Activated CD4-positive, alpha-beta T cell treated with anti-CD3 and anti-CD28 coated beads, Interleukin-2, amount 10 ng/mL, durations not matched to agents 24 days and 14 days (primary cell): ENCODE measurements at places on chromosomes 6 and 20.

DNA sequence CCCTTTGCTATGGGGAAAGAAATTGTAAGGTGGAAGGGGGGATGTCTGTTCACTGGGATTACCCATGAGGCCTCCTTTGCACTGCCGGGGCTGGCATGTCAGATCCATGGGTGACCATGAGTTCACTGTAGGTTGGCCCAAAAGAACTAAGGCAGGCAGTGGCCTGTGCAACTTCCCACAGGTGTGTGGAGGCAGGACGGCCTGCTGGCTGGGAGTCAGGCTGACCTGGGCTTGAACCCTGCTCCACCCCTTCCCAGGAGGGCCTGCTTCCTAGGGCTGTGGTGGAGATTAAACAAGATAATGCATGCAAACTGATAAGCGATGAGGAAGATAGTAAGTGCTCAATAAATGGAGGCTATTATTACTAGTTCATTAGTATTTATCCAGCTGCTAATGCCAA is 163.0 kb downstream of the EYA2 start:
- no peak for DNase-seq

GRCh38 chr20:63577317-63577894 is 3.4 kb upstream of the HELZ2 start:
- DNase-seq = no peak

DNA sequence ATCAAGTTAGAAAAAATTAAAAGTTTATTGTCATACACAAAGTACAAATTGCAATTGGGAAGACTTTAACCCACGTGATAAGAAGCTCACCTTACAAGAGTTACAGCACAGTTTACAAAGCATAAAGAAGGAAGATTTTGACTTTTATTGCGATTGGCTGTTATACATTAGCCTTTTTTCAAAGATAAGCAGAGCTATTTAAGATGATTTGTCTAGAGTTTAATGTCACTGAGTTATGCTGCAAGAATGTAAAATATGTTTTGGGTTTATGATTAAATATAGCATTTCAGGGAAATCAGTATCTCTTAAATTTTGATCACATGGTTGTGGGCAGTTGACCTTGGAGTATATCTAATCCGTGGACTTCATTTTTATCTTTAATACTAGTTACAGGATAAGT is 664.2 kb upstream of the PTCHD4 start:
- no peak for DNase-seq

- no peak for DNase-seq
Observed at GRCh38 chr6:7219310-7219709, 93.7 kb downstream of the SSR1 start.

DNA sequence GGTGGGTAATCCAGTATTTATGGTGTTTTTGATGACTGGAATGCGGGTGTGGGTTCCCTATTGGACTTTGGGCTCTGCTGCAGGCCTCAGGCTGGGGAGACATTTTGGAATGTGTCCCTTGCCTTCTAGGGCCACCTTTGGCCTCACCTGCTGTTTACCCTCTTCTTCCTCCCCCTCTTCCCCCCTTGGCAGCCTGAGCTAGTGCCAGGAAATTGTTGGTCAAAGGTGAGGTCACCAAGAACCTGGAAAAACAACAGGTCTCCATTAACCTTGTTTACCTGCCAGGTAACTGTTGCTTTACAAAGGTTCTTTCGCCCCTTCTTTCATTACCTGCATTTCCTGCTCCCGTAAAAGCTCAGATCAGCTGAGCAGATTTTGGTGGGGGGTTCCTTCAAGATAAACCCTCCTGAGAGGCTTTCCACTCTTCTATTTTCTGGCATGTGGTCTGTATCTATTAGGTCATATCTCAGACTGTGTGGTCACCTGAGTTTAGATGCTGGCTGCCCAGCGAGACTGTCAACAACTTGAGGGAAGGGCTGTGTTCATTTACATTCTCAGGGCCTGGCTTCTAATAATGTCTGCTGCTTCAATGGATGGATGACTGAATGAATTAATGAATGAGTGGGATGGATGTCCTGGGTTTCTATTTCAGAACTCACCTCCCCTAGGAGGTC is 34.7 kb downstream of the VEGFA start:
- no peak for DNase-seq

DNA sequence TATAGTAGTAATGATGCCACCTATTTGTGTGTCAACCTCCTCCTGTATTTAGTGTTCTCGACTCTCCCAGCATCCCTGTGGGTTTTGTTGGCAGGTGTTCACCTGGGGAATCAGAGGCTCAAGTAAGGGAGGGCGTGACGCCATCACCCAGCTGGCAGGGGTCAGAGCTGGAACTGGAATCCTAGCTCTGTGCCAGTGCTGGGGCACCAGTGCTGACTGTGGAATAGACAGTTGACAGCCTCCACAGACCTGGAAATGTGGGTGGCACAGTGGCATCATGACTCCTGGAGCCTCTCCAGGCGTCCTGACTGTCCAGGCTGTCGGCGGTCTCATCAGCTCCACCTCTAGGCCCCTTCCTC is 102.8 kb downstream of the SYCP2 start:
- DNase-seq = no peak

- DNase-seq = no peak
Observed at GRCh38 chr20:44648579-44648978, 2.9 kb downstream of the ADA start.

DNA sequence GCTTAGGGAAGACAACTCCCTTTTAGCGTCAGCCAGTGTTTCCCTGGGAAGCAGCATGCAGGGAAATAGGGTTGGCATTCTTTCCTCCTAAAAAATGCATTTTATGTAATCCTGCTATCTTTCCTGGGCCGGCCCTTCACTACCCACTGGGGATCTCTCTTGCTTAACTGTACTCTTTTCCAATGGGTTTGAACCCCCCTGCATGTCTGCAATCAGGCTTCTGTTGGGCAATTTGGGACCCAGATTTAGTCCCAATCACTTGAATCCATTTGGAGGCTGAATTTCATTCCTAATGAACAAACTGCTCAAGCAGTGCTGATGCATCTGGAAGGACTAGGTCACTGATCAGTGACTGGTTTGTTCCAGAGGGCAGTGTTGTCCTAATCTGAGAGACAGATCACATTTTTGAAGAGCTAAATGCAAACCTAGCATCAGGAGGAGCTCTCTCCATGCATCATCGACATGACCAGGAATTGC is 152.0 kb downstream of the TSHZ2 start:
- no peak for DNase-seq

GRCh38 chr20:37071481-37071911 is 24.3 kb downstream of the RBL1 start:
- DNase-seq = peak; percentile 81

- no peak for DNase-seq
Observed at GRCh38 chr6:151101161-151101815, 138.5 kb upstream of the AKAP12 start.

- no peak for DNase-seq
Observed at GRCh38 chr20:10639077-10639736, 34.6 kb downstream of the JAG1 start.

GRCh38 chr6:168309183-168309582 is 10.4 kb downstream of the DACT2 start:
- no peak for DNase-seq

- DNase-seq = no peak
Observed at GRCh38 chr6:112827793-112828192, 480.7 kb downstream of the RFPL4B start.

DNA sequence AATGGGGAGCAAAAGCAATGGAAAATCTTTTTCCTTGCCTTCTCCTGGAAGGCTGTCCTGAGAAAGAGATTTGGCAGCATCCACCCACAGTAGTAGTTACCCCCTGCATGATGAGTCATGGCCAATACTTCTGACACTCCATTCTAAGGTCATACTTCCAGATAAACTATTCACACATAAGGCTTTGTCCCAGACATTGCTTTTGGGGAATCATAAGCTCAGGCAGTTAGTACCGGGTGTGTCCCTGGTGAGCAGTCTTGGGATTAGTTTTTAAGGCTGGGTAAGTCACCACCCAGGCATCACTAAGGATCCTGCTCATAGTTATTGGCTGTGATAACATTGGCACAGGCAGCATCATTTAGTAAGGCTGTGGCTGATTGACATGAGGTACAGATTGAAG is 160.6 kb upstream of the GGTLC1 start:
- no peak for DNase-seq

DNA sequence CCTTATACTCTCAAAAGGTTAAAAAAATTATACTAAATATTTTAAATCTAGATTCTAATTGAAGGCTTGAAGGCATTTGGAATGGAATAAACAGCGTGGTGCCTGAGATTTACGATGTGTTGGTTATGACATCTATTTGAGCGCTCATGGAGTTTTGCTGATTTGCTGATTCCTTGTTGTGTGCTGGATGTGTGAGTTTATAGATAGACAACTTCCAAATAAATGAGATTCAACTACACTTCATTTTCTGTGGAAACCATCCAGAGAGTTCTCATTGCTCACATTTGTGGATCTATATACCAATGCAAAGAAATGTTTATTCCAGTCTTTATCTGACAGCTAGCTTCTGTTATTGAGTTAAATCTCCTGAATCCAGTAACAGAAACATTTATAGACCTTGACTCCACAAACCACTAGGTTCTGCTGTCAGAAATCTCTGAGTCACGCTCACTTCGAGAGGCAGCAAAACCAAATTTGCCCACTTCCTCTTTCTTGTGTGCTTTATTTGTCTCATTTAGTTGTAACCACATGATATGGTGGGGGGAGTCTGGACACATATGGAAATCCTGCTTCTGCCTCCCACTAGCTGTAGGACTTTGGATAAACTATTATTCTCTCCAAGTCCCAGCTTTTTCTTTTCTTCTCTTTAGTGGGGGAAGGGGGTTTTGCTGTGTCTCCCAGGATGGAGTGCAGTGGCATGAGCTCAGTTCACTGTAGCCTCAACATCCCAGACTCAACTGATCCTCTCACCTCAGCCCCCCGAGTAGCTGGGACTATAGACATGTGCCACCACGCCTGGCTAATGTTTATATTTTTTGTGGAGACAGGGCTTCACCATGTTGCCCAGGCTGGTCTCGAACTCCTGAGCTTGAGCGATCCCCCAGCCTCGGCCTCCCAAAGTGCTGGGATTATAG is 54.5 kb downstream of the IPCEF1 start:
- peak; percentile 67 for DNase-seq

DNA sequence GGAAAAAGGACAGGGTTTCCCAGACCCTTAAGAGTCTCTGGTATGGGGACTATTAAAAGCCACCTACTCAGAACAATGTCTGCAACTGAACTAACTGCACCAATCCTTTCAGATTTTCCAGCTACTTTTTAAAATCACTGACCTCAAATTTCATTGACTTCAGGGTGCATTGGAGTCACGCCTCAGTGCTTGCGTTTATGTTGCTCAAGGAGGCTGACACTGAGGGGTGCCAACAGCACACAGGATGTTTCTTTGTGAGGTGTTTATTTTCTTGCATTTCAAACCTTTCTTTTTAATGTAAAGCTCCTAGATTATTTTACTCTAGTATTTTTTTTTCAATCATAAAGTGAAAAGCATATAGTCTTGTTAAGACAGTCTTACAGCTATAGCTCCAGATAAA is 402.0 kb upstream of the SLC35B3 start:
- no peak for DNase-seq

DNA sequence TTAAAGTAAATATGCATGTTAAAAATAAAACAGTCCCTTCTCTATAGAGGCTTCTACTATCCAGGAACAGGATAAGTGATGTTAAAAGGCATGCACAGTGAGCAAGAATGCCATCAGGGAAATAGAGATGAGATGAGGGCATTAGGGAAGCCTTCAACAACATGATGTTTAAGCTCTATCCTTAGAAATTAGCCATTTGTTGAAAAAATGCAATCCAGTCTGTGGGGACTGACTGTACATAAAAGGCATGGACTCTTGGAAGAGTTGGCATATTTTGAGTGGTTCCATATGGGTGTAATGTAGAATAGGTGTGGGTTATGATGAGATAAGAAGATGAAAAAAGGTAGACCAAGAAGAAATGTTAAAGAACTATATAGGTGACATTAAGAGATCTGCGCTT is 5.8 kb downstream of the KIAA0319 start:
- DNase-seq = peak; percentile 6

GRCh38 chr20:31685853-31686643 is 36.6 kb downstream of the BCL2L1 start:
- DNase-seq = no peak

GRCh38 chr6:82145926-82146452 is 101.6 kb downstream of the IBTK start:
- no peak for DNase-seq

DNA sequence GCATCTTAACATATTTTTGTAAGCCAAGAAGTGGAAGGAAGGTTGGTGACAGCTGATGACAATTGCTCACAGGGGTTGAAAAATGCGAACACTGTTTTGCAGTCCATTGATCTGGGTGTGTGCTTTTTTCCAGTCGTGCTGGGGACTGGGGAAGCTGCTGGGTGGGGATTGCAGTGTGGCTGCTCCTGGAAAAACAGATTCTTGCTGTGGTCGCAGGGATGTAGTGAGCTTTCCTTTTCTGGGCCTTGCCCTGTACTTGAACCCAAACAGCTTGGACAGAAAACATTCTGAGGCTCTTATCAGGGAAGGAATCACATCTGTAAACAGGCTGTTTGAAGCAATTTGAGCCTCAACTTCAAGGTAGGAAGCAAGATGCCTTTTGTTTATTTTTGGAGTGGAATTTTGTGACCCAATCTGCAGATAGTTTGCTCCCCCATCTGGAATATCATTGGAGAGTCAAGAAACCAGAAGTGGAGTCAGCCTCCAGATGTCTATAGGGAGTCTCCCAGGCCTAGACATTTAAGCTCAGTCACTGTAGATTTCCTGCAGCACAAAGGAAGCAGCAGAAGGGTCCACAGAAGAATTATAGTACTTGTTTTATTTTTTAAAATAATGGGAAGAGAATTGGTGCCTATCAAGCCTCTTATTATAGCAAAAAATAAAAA is 279.2 kb upstream of the FERMT1 start:
- DNase-seq = no peak

DNA sequence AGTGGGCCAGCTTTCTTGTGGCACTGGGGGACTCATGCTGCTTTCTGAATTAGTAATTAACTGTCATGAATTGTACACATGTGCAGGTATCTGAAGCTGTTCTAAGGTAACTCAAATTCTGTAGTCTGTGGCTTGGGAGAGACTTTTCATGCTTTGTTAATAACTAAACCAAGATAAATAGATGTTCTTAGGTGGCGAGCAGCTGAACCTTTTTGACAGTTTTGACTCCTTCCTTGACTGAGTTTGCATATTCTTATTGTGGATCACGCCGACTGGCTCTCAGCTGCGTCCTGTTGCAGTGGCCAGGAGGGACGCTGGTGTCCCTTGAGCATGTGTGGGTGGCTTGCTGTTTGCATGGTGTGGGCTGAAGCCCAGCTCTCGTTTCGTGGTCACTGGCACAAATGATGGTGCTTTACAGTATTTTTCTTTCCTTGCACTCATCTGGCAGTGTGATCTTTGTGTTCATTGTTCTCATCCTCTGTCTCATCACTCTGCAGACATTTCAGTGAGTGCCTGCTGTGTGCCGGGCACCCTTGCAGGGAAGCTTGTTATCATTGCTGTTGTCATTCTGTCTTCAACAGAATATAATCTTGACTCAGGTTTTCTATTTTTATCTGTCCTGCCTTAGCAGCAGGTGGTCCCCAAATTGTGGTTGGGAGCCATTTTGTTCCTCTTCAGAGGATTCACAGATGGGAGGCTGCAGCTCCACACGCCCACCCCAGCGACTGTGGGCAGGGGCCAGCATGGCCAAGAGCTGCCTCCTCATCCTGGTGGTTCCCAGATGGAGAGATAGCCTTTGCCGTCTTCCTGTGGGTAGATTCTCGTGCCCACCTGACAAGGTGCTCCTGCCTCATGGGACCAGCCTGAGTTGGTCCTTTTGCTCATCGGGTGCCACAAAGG is 39.6 kb downstream of the DUSP22 start:
- no peak for DNase-seq
